ENCODE measurements at places on chromosomes 1 and 21. TPM values are rescaled to one million over a fixed set of nuclear protein-coding genes. Genes with fewer than 3 reads are reported as not detected.

The ITSN1 gene
- 45.4 TPM for total RNA-seq

DNA sequence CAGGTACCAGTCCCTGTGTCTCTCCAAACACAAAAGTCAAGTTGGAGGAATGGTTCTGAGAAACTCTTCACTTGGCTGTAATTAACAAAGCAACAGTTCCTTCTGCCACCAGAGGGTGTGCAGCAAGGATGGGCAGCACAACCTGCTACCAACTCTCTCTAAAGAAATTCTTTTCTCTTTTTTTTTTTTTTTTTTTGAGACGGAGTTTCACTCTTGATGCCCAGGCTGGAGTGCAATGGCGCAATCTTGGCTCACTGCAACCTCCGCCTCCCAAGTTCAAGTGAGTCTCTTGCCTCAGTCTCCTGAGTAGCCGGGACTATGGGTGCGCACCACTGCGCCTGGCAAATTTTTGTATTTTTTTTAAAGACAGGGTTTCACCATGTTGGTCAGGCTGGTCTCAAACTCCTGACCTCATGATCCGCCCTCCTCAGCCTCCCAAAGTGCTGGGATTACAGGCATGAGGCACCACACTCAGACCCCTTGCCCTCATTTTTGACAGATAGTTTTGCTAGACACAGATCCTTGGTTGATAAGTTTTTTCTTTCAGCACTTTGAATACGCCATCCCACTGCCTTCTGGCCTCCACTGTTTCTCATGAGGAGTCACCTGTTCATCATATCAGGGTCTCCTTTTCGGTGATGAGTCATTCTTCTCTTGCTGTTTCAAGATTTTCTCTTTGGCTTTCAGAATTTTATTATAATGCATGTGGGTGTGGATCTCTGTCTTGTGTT, 12.1 kb upstream of the DEGS1 start:
- DNase-seq, result no peak

The KRTAP10-11 gene
- total RNA-seq, result not detected

- DNase-seq, result peak; percentile 71
Measured at GRCh38 chr1:22039594-22040285, 12.8 kb upstream of the CDC42 start.

DNA sequence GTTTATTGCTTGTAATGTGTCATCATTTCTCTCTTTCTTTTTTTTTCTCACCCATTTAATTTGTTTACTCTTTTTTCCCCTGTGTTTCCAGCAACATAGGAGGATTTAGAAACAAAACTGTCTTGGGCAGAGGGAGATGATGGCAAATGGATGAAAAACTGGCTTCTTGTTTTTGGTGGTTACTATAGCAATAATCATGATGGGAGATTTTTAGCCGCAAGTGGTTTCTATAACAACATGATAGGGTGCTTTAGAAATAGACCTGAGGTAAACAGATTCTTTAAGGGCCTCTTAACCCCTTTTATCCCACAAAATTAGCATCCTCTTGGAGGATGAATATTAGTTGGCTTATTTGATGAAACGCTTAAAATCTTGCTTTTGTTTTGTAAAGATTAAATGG, 51.6 kb downstream of the CRB1 start:
- DNase-seq, result no peak

The CFAP74 gene
- total RNA-seq, result 0.27 TPM

- DNase-seq, result peak; percentile 1
Measured at GRCh38 chr1:39892601-39893595, 8.8 kb downstream of the MYCL start.
